ENCODE measurements at places on chromosomes 5 and 9.

GRCh38 chr5:16736158-16736995 is 119.6 kb upstream of the RETREG1 start:
- no peak for DNase-seq

DNA sequence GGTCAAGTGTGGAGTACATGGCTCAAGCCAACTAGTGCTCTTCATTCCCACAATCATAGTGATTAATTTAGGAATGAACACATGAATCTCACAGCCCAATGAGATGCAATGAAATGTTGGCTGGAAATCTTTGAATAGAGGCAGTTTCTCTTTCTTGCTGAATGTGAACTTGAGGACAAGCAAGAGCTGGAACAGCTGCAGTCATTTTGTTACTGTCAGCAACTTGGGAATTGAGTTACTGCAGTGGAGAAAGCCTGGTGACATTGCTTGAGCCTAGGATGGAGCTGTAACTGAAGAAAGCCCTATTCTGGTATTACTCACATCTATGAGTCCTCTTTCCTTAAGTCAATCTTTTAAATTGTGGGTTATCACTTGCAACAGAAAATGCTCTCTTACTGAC is 62.3 kb downstream of the YIPF5 start:
- DNase-seq = no peak

DNA sequence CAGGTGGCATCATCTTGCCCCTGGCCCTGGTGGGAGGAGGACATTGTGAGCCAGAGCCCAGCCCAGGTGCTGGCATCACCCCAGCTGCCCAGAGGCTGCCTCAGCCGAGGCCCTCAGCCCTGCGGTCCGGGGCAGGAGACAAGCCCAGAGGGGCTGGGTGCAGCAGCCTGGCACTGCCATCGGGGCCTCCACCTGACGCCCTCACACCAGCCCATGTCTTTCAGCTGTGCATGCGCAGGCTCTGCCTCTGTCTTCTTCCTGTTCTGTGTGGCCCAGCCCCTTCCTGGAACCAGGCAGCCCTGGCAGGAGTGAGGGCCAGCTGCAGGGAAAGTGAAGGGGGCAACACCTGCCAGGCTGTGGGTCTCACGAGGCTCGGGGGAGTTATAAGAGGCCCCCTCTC is 4.8 kb upstream of the CEL start:
- no peak for DNase-seq

DNA sequence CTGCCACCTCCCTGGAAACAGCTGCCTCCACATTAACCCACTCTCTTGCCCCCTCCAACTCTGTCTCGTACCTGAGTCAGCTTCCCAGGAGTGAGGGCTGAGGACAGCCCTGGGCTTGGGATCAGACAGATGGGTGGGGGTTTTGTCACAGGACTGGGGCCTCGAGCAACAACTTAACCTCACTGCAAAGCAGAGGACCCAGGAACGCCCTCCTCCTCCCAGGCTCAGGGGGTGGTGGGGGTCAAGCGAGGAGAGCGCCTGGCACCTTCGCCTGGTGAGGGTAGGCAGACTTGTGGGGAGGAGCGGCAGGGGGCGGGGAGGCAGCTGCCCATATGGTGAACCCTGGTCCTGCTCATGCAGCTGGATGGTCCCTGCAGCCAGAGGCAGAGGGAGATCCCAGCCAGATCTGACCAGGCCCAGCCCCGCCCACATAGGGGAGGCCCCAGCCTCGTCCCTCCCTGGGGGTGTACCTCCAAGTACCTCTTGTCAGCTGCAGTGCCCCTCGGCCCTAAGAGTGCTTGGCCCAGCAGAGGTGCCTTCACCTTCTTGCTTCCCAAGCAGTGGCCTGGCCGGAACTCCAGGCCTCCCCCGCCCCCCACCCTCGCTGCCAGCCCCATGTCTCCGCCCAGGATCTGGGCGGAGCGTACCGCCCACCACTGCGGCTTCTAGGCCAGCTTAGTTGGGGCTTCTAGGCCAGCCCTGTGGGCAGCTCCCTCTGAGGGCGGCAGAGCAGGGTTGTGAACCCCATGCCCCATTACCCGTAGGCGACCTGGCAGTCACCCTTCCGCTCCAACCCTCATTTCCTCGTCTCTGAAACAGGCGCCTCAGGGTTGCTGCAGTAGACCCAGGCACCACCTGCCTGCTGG is at the start of gene SARDH:
Gene SARDH (minus strand): TSS at position 579 of the 866 bp plus-strand sequence. CDS start 4,179 bp downstream, outside the sequence.
- DNase-seq = peak; percentile 40

DNA sequence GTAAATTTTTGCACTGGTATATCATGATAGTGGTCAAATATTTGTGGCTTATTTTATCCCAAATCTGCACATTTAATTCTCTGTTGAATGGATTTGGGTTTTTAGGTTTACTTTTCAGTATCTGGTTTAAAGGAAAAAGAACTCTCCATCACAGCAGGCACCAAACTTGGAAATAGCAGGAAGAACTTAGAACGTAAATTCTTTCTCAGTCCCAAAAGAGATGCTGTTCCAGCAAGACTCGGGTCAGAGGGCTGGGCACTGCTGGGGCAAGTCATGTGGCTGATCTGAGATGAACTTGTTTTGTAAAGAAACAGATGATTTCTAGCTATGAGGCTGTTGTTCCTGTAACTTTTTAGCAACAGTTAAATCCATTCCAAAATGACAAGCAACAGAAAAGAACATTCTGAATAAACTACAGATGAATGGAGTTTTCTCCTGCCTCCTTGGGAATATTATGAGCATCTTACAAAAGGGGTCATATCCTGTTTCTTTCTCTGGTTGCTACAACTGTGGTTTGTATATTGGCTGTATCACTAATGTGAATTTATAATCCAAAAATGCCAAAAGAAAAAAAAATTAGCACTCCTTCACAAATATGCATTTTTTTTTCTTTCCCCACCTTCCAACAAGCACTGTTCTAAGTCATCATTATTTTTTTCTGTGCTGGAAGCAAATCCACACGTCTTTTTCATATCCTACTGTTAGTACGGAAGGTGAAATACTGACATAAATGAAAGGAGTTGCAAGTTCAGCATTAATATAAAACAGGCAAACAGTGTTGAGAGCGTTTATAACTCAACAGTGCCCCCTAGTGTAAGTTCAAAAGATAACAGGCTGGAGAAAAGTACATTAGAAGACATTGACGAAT is 31.1 kb downstream of the OR2K2 start:
- no peak for DNase-seq

DNA sequence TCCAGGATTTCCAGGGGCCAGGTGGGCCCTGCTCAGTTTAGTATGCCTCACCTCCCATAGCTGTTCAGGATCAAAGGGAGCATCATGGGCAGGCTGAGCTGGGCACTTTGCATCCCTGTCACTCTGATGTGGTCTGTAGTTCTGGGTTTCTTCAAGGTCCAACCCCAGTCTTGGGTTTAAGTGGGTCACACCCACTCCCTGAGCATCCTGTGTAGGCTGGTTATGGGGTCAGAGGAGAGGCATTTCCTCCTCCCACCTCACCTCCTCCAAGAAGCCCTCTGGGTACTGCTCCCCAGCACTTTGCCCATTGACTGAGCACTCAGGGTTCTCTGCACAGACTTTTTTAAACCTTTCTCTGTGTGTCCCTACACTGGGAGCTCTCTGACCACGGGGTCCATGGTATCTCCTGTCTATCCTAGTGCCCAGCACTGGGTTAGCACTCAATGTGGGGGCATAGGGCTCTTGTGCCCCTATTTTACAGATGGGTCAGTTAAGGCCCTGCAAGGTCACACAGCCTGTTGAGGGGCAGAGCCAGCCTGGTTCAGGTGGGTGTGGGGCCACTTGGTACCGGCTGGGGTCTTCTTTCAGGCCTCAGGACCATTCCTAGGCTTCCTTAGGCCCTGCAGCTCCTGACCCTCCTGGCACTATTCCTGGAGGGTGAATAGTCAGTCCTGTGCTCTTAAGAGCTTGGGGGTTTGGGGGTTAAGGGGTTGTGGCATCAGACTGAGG is 19.0 kb downstream of the CXXC5 start:
- no peak for DNase-seq

DNA sequence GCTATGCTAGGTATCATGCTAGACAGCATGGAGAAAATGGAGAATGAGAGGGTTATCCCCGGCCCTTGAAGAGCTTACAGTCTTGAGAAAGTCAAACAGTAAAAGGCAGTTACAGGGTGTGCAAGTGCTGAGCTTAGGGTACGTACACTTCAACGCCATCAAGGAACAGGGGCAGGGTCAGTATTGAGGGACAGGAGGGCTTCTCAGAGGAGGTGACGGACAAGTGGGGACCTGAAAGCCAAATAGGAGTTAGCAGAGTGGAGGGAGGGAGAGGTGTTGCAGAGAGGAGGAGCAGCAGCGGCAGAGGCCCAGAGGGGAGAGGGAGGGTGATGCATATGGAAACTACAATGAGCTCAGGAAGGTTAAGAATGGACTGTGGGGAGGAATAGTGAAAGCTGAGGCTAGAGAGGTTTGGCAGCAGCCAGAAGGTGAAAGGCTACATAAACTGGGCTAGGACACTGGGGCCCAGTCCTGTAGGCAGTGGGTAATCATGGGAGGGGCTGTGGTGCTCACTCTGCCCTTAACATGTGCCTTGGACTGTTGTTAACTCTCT is 88.0 kb downstream of the NRG2 start:
- DNase-seq = no peak

GRCh38 chr5:142506046-142506445 is 179.8 kb downstream of the FGF1 start:
- no peak for DNase-seq

DNA sequence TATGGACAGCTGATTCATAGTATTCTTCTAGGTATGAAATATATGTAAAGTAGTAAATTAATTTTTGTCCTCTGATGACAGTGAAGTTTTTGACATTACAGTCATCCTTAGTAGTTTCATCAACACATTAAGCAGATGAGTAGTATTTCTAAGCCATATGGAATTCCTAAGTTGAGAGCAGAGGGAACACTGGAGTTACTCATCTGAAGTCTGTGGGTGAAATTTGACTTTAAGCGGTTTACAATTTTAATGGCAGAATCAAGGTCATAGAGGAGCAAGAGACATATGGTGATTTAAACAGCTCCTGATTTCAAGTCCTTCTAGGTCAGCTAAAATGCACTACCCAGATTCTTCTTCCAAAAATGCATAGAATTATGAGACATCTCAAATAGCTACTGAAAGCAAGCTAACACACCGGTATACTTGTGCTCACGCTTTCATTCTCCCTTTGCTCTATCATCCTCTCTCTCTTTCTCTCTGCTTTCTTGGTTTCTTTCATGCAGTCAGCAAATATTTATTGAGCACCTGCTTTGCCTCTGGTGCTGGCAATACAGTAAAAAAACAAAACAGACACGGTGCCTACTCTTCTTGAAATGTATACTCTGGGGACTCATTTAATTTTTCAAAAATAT is 235.9 kb downstream of the FER start:
- DNase-seq = no peak

- DNase-seq = no peak
Observed at GRCh38 chr5:173010547-173011464, 27.2 kb downstream of the ATP6V0E1 start.

- no peak for DNase-seq
Observed at GRCh38 chr5:99314721-99315120, 385.9 kb upstream of the CHD1 start.

- DNase-seq = no peak
Observed at GRCh38 chr5:135942202-135942771, 12.5 kb downstream of the LECT2 start.

- no peak for DNase-seq
Observed at GRCh38 chr5:81545911-81546310, 152.0 kb upstream of the ACOT12 start.

DNA sequence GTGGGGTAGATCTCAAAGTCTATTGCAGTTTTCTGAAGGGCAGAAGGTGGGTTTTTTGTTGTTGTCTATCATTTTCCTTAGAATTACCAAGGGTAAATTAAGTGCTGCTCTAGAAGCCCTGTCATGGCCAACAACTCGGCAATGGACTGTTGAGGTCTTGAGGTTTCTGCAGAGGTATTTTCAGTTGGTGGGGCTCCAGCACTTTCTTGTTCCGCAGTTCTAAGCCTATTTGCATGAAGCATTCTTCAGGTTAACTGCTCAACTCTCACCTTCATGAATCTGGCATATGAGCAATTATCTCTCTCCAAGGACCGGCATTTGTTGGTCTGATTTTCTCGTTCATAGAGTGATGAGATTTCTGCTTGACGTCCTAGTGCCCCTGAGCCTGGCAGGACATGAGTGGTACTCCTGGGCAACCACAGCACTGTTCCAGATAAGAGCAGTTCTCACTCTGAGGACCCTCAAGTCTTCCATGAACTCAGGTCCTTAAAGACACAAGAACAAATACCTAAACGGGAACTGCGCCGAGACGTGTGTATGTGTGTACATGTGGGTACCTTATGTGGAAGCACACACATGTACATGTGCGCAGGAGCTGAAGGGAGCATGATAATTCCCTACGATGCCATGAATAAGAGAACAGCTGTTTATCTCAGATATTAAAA is 544.5 kb downstream of the CSNK1G3 start:
- peak; percentile 13 for DNase-seq

GRCh38 chr9:91905991-91906469 is 44.0 kb downstream of the ROR2 start:
- DNase-seq = no peak

GRCh38 chr5:150616024-150616470 is 24.4 kb upstream of the SYNPO start:
- DNase-seq = no peak

- no peak for DNase-seq
Observed at GRCh38 chr9:4380406-4380805, 80.5 kb upstream of the GLIS3 start.

DNA sequence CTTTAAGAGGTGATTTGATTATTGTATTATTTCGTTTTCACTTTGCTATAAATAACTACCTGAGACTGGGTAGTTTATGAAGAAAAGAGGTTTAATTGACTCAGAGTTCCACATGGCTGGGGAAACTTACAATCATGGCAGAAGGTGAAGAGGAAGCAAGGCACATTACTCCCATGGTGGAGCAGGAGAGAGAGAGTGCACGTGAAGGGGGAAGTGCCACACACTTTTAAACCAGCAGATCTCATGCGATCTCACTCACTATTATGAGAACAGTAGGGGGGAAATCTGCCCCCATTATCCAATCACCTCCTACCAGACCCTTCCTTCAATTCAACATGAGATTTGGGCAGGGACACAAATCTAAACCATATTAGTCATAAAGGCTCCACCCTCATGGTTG is 36.1 kb upstream of the NDFIP1 start:
- no peak for DNase-seq

- DNase-seq = no peak
Observed at GRCh38 chr9:86643946-86644674, 289.9 kb upstream of the TUT7 start.

GRCh38 chr5:141825791-141826560 is 52.2 kb downstream of the PCDH1 start:
- no peak for DNase-seq

DNA sequence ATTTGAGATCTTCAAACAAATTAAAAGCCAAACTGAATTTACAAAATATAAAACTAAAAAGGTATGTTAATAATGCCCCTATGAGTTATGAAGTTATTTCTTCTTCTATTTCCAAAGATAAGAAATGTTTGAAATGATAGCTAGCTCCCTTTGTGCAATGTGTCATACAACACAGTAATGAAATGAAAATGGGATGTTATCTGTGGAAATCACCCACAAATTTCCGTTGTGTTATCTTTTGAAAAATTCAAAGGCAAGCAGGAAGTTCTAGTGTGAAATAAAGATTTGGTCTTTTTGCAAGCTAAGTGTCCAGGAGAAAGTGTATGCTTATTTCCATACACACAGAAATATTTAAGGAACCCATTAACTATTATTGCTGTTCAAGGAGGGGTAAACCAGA is 375.3 kb upstream of the PRR16 start:
- no peak for DNase-seq

All from stimulated activated naive B cell treated with anti-CD40 and anti-IgM and Interleukin-4, amounts not matched to agents 10 μg/mL and 1 μg/mL and 100 μg/mL, for 72 hours (primary cell).